Cortex of kidney (tissue), 1 donor: ENCODE measurements at places on chromosomes 1 and 21.

DNA sequence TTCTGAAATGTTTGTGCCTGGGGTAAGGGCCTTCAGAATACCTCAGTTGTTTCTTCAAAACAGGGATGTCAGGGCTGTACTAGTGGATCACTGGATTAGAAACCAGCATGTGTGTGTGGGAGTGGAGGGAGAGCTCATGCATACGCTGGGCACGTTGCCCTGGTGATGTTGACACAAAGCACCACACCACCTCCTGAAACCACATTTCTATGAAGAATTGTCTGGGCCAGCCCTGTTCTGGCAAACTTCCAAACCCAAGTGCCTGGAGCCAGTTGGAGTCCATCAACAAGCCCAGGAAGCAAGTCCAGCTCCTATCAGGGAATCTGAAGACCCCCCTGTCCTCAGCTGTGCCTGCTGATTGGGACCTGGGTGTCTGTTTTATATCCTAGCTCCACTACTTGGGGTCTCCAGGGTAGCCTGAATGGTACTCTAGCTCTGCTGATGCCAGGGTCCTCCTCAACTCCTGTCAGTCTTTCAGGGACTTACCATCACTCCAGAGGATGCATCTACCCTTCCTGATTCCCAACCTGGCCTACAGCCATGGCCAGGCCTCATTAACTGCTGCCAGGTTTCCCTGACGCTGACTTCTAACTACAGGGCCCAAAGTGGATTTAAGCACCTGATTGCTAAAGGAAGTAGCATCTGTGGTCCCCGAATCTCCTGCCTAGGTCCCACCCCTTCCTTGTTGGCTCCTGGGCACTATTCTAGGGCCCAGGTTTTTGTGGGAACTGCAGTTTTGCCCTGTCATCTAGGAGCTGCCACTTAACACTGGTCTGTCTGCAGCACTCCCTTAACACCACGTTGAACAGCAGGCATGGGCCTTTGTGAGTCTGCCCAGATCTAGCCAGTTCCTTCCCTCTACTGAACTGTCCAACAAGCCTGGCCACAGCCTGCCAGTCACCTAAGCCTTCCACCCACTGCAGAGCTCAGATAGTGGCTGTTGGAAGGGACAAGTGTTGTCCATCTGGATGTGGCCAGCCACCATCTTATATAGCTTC, 45.5 kb downstream of the LPAR3 start:
- DNase-seq, result no peak

GRCh38 chr1:35555212-35555584, 2.0 kb downstream of the KIAA0319L start:
- DNase-seq, result no peak

- no peak for DNase-seq
Observed at GRCh38 chr1:237562242-237562823, 328.4 kb downstream of the ZP4 start.

DNA sequence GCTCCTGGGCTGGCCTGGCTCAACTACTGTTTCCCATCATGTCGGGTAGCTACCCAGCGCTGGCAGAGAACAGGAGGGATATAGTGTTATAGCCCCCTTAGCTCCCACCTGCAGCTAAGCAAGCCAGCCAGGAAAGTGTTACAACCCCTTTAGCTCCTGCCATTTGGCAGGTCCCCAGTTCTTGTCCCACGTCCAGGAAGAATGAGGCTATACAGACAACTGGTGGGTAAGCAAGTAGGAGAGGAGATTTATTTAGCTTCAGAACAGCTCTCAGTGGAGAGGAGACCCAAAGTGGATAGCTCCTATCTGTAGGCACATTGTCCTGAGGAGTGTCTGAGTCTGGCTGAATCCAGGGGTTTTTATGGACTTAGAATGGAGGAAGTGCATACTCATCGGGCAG, 741.1 kb upstream of the B3GALT2 start:
- DNase-seq, result no peak

GRCh38 chr1:78045926-78046778, at the start of gene GIPC2:
Gene GIPC2, plus strand, starts transcription at chr1:78045966. Its CDS starts 129 bp downstream, at chr1:78046095.
- no peak for DNase-seq

- DNase-seq, result no peak
Observed at GRCh38 chr1:47424336-47424982, 8.4 kb downstream of the FOXE3 start.
